ENCODE measurements at places on chromosomes 7 and 10.

- DNase-seq: no peak
Observed at GRCh38 chr7:26100406-26101339, 51.3 kb upstream of the NFE2L3 start.

DNA sequence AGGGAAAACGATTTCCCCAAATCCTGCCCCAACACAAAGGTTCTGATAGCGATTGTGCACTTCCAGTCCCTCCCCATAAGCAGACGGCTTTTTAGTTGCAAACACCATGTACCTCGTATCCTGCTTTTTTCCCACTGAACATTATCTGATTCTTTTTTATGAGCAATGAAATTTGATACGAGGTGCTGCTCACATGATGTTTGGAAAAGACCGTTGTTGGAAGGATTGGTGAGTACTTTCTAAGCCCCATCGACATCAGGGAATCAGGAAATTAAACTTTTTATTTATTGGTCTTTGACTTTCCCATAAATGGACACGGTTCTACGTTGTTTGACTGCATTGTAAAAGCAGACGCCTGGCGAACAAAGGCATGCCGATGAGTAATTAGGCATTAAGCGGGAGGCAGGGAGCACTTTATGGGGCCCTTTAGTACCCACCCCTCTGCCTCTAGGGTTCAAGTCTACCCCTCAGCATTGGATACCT lies 49.4 kb downstream of the TEX36 start:
- DNase-seq: no peak

- DNase-seq: no peak
Observed at GRCh38 chr10:93006435-93007039, 54.1 kb upstream of the CYP26C1 start.

DNA sequence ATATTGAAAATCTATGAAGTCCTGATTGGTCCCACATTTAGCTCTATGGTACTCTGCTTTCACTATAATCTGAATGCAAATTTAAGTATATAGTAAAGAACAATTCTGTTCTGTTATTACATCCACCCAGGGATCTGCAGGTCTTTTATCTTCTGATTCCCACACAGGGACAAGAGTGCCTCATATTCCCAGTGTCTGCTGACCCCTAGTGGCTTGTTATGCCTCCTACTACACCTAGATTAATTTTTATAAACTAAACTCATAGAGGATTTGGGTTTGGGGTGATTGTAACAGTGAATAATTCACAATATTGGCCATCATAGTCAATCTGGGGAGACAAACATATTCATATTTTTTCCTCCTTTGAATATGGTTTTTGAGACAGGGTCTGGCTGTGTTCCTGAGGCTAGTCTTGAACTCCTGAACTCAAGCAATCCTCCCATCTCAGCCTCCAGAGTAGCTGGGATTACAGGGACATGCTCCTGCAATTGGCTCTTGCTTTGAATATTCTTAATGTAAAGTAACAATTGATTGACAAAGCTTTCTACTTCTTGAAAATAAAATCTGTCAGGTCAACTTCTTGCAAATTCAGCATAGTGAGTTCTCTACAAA lies 282.1 kb downstream of the KCND2 start:
- no peak for DNase-seq

DNA sequence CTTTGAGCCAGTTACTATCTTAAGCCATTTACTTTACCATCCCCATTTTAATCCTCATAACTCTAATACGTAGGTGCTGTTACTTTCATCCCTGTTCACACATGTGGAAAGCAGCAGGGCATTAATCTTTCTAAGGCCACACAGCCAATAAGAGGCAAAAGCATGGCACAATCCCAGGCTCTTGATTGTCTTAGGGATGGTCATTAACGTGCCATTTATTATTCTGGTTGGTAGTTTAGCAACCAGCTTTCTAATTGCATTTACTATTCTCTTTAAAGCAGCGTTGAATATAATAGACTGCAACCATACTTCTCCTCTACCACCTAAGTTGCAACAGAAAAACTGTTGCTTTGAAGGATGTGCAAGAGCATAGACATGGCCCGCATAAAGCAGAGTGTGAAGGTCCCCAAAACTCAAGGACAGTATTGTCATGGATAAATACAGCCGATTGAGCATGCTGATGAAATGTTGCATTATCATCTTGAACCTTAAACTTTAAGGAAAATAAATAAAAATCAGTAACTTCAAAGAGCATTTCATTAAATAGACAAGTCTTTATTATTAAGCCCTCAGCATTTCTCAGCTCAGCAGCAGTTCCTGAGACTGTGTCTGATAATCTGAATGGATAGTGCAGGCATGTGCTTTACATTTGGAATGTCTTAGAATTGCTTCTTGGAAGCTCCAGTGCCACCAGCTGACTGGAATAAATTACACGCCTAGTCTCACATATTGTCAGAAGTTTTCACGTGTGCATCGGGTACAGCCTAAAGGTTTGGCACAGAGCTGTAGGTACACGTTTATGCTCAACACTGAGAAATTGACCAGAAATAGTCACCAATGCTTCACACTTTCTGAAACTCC lies 467.1 kb downstream of the SDK1 start:
- no peak for DNase-seq

DNA sequence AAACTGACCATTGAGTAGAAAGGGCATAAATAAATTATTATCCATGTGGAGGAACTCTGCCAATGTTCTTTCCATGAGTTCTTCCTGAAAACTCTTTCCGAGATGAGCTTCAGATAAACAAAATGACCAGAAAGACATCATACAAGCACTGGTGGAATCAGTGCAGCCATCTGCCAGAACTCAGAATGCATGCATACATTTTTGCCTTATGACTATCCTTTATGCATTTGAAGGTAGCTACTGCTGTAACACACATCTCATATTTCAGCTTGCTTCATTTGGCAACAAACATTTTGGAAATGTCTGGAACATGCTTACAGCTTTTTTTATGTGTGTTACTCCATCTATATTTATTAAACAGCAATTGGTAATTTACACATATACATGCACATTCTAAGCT lies 448.9 kb downstream of the PLXDC2 start:
- no peak for DNase-seq

GRCh38 chr7:23012186-23012585 lies 1.7 kb downstream of the HYCC1 start:
- no peak for DNase-seq

DNA sequence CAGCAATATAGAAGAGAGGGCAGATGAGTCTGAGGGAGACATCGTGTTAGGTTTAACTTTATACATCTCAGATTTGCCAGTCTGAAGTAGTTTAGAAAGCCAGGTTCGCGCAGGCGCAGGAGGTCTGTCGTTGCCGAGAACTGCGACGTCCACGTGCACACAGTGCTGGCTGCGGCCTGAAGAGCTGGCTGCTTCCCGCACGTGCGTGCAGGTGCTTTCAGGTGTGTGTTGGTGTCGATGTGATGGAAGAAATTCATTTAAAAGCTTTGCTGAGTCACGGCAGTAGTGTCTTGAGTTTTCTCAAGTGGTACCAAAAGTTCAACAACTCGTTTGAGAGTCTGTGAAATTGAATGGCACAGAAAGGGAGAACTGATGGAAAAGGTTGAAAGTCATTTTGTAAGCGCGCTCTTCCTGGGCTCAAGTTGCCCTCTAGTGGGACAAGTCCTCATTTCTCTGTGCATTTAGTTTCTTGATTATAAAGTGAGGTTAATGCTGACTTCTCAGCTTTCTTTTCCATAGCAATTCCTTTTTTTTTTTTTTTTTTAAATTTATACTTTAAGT lies 18.6 kb downstream of the WDR37 start:
- no peak for DNase-seq

GRCh38 chr7:83301416-83301815 lies 138.7 kb upstream of the PCLO start:
- no peak for DNase-seq
